Stimulated activated CD4-positive, alpha-beta T cell treated with anti-CD3 and anti-CD28 coated beads, Interleukin-15, amount 100 ng/mL, for 1 hour (primary cell): ENCODE measurements at places on chromosomes 13 and 19.

- no peak for DNase-seq
Observed at GRCh38 chr19:17538684-17539237, 16.7 kb upstream of the COLGALT1 start.

- DNase-seq = no peak
Observed at GRCh38 chr13:94195715-94196114, 283.8 kb downstream of the DCT start.

- no peak for DNase-seq
Observed at GRCh38 chr19:13892870-13893269, 13.0 kb downstream of the BRME1 start.

DNA sequence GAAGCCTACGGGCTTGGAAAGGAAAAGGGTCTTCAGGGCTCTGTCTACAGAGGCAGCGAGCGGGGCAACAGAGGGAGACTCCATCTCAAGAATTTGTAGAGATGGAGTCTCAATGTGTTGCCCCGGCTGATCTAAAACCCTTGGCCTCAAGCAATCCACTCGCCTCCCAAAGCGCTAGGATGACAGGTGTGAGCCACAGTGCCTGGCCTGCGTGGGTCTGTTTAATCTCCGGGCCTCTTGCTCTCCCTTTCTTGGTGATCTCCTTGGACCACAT, 8.1 kb downstream of the RPS9 start:
- DNase-seq = no peak

DNA sequence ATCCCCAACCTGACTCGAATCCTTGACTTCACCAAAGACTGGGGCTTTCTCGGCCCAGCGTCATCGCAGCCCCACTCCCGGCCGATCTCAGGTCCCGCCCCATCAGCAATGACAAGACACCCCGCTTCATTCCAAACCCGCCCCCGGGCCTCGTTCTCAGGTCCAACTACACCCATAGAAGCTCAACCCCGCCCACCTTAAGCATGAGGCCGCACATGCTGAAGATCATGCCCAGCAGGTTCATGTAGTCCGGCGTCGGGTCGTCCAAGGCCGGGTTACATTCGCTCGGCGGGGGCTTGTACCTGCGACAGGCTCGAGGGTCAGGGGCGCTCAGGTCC, 2.3 kb downstream of the WDR83 start:
- peak; percentile 49 for DNase-seq

GRCh38 chr19:33192010-33192409, 2.1 kb upstream of the LRP3 start:
- DNase-seq = no peak

GRCh38 chr19:10566658-10567410, 1.0 kb upstream of the KRI1 start:
- no peak for DNase-seq

DNA sequence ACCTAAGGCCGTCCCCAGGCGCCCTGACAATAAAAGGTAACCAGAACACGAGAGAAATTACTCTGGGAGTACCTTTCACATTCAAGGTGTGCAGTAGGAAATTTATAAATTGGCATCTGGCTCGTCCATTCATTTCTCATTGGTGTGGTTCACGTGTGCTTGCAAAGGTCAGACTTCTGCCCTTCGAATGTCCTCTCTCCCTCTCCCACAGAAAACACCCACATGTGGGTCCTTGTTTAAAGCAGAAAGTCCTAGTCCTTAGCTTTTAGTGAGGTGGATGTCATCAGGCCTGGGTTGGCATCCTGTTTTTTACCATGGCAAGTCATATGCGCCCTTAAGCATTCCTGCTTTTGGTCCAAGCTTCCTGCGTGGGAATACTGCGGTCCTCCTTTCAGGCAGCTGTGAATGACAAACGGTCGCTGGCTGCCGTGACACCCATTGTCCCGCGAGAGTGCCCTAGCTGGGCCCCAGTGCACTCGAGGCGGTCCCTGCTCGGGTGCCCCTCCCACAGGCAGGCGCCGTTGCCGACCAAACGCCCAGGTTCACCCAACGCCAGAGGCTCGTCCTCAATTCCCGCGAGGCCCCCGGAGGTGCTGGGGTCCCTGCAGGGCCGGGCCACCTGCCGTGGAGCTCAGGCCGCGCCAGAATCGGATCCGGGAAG, at the start of gene NUDT19:
NUDT19 (plus strand) TSS at position 531 of the 661 bp plus-strand sequence. CDS start 140 bp downstream, outside the sequence.
- peak; percentile 69 for DNase-seq

DNA sequence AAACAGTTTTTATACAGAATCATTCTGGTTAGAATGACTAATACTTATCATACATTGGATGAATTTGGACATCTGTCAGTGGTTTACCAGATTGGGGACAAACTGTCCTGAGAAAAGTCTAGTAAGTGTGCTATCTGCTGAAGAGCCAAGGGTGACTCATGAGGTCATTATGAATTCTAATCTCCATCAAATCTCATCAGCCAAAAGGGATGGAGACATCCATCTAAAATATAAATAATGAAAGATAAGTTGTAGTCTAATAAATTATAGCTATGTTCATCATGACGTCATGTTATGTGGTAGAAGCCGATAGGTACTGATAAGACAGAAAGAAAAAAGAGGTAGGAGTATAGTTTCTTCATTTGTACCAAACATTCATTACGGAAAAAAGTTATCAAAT, 804.4 kb downstream of the PCDH9 start:
- no peak for DNase-seq

DNA sequence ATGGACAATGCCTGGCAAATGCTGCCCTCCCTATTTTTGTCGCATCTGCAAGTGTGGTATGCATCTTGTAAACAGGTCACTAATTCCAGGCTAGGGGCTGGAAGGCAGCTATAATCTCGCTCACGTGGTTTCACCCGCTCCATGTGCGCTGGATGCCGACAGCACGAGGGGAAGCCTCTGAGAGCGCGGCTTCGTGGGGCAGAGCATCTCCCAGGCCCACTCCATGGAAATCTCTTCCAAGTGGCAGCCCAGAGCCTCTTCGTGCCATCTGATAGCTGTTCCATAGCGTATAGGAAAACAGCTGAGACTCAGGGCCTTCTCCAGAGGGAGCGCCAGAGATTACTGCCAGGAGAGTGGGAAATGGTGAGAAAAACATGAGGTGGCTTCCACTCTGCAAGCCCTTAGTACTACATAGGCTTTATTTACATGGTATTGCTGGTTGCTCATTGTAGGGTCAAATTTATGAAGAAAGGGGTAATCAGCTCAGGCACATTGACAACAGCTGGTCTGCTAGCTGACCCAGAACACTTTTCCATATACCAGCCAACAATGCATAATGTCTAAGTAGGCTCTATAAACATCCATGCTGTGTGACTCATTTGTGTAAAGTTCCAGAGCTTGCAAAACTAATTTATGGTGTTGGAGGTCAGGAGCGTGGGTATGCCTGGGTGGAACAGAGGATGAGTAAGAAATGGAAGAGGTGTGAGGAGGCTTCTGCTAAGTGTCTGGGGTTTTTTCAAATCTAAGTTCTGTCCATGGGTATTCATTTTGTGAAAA, 165.2 kb downstream of the SHISA2 start:
- no peak for DNase-seq

GRCh38 chr19:22472180-22472637, 50.1 kb upstream of the ZNF98 start:
- DNase-seq = no peak

- DNase-seq = no peak
Observed at GRCh38 chr13:20704459-20705069, 1.1 kb downstream of the IL17D start.

DNA sequence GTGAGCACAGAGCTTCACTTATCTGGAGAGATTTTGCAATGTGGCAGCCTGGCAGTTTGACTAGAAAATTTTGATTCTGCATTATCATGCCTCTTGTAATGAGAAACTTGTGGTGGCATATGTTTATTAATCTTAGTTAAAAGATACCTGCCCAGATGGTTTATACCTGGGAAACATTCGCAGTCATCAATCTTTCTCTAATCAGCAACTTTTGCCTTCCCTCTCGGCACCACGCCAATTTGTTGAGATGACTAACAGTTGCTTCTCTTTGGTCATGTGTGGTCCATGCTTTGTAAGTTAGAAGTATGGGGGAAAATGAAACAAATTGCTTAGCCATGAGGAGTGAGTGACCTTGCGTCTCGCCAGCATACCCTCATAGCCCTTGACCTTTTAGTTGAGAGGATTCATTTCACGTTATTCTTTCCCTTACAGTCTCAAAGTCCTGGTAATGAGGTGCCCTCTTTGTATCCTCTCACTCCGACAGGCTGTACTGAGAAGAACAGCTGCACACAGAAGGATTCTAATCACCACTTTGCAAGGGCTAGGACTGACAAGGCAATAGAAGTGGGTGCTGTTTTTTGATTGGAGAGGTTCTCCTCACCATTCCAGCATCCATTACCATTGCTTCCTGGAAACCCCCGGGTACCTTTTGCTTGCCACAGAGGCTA, 201.4 kb downstream of the OXGR1 start:
- DNase-seq = no peak
